ENCODE measurements at places on chromosomes 12 and 14.

- DNase-seq: no peak
Measured at GRCh38 chr14:30518867-30519560, 39.9 kb upstream of the G2E3 start.

DNA sequence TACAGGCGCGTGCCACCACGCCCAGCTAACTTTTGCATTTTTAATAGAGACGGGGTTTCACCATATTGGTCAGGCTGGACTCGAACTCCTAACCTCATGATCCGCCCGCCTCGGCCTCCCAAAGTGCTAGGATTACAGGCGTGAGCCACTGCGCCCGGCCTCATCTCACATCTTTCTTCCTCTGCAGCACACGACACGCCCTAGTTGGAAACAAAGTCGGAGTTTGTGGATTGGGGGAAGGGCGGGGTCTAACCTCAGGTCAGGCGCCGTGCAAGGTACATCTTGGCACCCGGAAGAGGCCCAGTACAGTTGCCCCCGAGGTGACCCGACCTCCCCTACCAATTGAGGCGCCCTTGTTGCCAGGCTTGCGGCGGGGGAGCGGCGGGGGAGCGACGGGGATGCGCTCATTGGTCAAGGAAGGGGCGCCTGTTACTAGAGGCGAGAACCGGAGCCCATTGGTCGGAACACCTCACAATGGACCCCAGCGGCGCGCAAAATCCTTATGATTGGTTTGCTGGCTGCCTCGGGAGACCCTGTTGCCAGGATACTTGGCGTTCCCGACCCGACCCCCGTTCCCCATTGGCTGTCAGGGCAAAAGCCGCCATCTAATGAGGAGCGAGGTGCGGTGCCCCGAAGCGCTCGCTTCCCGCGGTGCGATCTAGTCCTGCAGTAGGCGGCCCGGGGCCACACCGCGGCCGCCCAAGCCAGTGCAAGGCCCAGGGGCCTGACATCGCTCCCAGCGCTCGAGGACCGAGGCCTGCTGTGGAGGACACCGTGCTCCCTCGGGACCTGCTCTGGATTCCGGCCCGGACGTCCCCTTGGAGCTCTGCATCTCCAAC lies at the start of gene REC8:
REC8 (plus strand) TSS at position 659 of the 839 bp plus-strand sequence. CDS start 473 bp downstream, outside the sequence.
- peak; percentile 59 for DNase-seq

DNA sequence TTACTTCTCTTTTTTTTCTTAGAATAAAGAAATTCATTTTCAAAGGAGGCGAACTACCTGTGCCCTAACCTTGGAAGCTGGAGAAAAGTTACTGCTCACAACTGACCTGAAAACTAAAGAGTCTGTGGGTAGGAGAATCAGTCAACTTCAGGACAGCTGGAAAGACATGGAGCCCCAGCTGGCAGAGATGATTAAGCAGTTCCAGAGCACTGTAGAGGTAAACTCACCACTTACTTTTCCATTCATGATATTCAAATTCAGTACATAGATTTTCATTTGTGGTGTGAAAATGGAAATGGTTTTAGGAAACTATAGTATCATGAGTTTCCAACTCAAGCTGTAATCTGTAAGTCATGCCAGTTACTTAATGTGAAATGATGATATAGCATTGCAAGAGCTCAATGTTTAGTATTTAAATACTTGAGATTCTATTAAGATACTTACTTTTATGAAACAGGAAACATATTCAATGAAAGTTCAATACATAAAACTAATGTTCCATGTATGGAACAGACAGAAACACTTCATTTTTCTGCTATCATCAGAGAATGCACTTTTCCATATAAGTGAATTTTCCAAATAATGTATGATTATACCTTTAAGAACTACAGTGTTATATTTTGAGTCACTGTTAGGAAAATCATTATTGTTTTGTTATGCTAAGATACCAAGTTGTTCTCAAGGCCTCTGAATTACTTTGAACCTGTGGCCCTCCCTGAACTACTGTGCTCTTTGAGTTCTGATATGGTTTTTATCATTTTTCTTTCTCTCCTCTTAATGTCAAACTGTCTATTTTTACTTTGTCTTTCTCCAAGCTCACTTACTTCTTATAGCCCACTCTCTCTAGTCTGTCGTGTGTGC lies 119.0 kb downstream of the ESR2 start:
- no peak for DNase-seq

GRCh38 chr12:131159660-131160059 lies 206.0 kb downstream of the ADGRD1 start:
- DNase-seq: no peak

GRCh38 chr14:96309133-96309895 lies 53.3 kb downstream of the BDKRB1 start:
- DNase-seq: no peak

Measured in activated T-cell treated with anti-CD3 and anti-CD28 coated beads for 1 hour (primary cell).